ENCODE measurements at places on chromosomes 2 and 18.

DNA sequence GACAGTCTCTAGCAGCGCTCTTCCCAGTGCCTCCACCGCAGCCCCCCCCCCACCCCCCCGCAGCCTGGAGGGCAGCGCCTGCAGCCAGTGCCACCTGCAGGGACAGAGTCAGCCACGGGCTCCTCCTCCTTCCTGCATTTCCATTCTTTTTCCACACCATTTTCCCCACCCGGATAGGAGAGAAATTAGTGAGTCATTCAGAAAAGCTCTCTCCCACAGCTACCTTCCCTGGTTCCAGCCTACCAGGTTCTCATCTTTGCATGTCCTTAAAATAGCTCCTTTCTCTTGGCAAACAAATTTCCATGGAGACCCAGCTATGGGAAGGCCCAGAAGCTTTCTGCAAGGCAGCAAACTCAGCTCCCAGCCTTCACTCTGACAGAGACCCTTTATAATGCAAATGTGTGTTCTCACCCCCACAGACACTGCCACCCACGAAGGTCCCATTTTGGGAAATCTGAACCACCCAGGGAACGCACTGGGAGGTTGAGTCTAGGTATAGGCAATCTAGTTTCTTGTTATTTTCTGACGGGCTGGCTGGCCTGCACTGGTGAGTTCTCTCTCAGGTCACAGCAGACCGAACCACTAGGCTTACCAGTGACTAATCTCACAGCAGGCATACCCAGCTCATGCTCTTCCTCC, 41.8 kb upstream of the ATG16L1 start:
- no peak for DNase-seq

GRCh38 chr2:133957724-133958480, 296.0 kb upstream of the MGAT5 start:
- no peak for DNase-seq

DNA sequence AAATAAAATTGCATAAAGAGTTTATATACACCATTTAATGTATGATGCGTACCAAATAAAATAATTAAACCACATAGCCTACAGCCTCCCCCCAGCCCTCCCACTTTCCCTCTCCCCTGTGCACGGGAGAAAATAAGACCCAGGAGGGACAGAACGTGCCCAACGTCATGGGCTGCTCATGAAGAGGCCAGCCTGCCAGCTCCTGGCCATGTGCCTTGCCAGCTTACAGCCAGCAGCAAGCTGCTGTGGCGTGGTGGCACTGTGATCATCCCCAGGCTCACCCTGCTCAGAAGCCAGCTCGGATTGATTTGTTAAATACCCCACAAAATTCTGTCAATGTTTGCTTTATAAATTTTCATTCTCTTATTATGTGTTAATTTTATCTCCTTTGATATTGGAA, 7.6 kb downstream of the GPR148 start:
- no peak for DNase-seq

- DNase-seq = no peak
Observed at GRCh38 chr2:196391149-196391479, 219.7 kb upstream of the STK17B start.

- DNase-seq = no peak
Observed at GRCh38 chr18:50061876-50062517, 132.9 kb downstream of the MYO5B start.

DNA sequence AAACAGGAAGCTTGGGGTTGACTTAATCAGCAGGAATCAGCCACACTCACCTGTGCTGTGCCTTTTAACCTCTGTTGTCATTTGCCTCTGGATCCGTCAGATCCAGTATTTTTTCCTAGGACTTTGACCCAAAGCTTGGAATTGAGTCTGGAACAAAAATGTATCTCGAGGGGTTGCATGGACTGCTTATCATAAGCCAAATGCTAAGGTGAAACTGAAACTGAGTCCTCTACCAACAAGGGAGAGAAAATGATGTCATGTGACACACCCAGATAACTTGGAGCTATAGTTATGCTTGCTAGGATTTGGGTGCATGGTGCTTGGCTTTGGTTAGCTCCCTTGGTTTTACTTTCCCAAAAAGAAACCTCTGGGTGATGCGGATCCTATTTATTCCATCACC, 2158.6 kb upstream of the PIK3C3 start:
- no peak for DNase-seq

GRCh38 chr2:165697748-165698443, 96.2 kb downstream of the GALNT3 start:
- no peak for DNase-seq

DNA sequence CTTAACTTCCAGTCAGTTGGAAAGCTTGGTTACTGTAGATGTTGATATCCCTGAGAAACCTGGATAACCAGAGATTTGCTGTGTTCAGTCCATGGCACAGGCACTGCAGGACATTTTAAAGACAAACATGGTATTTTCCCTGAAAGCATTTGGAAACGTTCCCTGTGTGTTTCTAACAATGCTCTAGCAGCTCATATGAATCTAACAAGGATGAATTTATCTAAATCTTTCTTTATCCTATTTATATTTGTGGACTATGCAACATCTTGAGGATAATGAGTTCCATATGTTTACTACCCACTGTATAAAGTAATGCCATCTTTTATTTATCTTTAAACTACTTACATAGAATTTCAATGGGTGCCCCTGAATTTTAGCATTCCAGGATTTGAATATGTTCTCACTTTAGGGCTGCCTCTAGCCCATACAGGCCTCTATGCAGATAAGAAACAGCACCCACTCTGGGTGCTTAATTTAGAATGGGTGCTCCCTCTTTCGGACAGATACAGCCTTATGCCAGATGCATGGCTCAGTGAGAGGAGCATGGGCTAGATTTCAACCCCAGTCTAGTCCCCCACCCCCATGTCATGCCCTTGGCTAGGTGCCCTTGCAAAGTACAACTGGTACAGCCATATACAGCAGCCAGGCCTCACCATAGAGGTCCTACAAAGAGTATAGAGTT, 50.6 kb upstream of the NEMP2 start:
- no peak for DNase-seq
